ENCODE measurements at places on chromosomes 4 and X.

- peak; percentile 31 for DNase-seq
These were observed 45.5 kb downstream of the SRPX start for GRCh38 chrX:38175139-38175538.

- no peak for DNase-seq
These were observed 300.5 kb downstream of the FGF13 start for GRCh38 chrX:138411048-138411447.

DNA sequence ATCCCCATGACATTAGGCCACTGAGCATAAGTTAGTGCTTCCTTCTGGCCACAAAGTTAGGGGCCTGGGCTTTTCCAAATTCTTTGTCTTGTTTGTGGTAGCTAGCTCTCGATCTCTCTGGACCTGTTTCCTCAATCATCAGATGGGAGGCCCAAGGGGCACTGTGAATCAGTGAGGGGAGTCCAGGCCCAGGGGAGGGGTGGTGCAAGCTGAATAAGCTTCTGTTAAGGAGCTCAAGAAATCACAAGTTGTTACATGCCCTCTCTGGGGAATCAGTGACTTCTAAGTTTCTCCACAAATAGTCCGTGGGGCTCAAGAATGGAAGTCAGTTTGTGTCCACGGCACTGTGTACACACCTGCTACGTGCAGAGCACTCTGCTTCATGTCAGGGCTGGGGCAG, 15.1 kb downstream of the AWAT2 start:
- no peak for DNase-seq

DNA sequence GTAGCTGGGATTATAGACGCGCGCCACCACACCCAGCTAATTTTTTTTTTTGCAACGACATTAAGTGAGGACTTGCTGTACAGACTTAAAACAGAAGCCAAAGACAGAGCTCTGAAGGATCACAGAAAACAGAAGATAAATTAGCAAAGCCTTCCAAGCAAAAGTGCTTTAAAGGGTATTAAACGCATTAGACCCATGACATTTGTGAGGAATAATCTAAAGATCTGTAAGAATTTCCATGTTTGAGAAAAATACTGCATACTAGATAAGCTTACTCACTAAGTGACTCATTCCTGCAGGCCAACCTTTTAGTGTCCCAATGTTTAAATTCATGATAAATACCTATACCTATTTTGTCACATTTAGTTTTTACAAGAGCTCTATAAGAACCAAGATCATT, 27.4 kb downstream of the SMARCA1 start:
- no peak for DNase-seq

GRCh38 chr4:162700815-162701361, 465.8 kb downstream of the NAF1 start:
- no peak for DNase-seq

DNA sequence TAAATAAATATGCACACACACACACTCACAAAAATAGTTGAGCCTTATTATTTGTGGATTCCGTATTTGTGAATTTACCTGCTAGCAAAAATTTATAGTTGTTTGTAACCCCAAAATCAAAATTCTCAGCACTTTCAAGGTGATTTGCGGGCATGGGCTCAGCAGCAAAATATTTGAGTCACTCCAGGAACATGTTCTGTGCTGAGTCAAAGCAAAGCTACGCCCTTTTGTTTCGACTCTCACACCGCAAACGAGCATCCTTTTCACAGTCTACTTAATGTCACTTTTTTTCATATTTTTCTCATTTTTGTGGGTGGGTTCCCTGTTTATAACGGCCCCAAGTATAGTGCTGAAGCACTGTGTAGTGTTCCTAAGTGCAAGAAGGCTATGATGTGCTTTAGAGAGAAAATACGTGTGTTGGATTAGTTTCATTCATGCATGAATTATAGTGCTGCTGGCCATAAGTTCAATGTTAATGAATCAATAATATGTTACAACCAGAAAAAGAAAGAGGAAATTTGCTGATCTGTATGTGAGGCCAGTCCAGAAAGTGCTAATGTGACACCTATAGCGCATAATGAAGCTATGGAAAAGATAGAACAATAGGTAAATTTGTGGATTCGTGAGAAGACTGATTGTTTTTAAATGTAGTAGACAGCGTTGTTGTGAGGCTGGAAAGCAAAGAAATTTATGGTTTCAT, 723.2 kb upstream of the AGA start:
- no peak for DNase-seq

- no peak for DNase-seq
These were observed 73.7 kb upstream of the STIM2 start for GRCh38 chr4:26786916-26787315.

DNA sequence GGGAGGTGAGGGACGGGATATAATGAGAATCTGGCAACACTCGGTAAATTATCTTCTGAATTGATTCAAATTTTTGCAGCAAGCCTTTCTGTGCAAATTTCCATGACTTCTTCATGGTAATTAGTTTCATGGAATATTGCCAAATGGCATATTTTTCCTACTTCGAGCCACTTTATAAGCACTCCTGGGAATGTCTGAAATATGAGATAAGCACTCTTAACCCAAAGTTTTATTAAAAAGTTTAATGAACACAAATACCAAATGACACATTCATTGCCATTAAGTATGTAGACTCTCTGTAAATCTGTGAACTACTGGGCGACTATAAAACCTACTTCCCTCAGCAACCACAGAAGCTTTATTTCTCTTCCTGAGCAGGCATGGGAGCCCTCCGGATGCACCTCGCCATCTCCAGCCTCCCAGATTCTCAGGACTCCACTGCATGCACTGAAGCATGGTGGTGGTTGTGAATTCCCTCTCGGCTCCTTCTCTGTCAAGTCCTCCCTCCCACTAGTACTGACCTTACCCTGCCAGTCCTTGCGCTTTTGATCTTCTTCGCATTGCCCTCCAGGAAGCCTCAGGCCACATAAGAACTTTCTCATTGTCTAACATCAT, 154.4 kb upstream of the RPL34 start:
- no peak for DNase-seq

DNA sequence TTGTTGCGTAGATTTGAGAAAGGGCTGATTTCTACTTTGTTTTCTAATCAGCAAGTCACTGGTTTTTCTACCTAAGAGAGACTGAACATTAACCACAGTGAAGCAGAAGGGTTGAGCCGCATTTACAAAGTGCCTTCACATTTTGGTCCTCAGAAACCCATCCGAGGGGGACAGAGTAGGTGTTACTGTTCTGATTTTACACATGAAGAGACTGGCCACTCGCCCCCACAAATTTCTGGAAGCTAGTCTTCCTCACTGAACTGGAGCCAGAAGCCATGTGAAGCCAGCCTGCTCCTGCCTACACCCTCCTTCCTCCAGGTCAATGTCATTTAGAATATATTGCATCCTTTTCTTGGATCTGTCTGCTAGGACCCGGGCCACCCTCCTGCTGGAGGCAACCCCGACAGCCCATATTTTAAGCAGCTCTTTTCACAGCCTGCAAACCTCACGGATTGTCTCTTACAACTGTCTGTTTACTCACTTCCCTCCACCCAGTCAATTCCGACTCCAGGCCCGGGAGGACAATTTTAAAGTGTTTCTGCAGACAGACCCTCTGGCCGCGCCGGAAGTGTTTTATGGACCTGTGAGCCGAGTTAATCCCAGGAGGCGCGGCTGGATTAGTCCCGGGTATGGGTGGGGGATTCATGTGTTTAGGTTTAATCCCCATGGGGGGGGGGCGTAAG, 73.2 kb upstream of the BCOR start:
- DNase-seq = no peak

DNA sequence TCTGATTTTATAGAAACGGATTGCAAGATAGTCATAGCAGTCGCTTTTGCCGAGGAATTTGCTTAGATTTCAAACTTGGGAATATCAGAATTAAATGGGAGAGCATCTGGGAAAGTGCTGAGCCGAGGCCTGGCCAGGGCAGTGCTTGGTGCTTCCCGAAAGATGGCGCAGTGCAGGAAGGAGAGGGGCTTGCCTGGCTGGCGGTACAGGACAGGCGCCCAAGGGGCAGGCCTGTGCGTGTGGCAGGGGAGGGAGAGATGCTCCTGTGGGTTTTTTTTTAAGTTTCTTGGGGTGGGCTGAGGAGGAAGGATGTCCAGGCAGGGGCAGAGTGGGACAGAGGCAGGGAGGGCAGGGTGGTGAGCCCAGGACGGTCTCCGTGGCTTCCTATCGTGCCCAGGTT, 241.1 kb downstream of the AFAP1 start:
- DNase-seq = no peak

DNA sequence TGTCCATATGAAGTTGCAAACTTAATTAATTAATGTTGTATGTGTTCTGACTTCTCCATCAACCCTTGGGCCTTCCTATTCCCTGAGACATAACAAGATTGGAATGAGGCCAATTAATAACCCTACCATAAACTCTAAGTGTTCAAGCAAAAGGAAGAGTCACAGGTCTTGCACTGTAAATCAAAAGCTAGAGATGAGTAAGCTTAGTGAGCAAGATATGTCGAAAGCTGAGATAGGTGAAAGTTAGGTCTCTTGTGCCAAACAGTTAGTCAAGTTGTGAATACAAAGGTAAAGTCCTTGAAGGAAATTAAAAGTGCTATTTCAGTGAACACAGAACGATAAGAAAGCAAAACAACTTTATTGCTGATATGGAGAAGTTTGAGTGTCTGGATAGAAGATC, 58.2 kb upstream of the GPRIN3 start:
- no peak for DNase-seq

- no peak for DNase-seq
These were observed 14.1 kb upstream of the TMEM131L start for GRCh38 chr4:153451911-153452657.

DNA sequence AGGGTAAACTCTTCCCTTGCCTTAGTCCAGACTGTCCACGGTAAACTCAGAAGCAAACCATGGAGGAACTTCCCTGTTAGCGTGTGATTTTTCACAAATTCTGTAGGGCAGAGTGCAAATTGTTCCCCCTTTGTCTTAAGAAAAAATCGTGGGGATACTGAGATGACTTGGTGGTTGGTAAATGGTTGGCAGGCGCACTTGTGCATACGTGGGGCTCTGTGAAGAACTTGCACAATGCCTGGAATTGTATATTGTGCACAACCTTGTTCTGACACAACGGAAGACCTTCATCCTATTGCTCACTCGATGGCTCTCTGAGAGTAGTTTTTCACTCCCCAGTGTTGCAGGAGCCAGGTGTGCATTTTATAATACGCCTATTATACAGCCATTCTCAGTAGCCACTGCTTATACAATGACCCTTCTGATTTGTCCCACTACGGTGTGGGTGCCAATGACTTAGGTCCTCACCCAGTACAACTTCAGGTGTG, 150.0 kb downstream of the SPRY1 start:
- no peak for DNase-seq

Data from ACHN (cell line).